Right ventricle myocardium superior (tissue), 1 donor: ENCODE measurements at places on chromosomes 6 and 20. TPM values are rescaled to one million over a fixed set of nuclear protein-coding genes. Genes with fewer than 3 reads are reported as not detected.
A peak's percentile ranks its signal among the peaks of the same experiment; 100 is the strongest.

DNA sequence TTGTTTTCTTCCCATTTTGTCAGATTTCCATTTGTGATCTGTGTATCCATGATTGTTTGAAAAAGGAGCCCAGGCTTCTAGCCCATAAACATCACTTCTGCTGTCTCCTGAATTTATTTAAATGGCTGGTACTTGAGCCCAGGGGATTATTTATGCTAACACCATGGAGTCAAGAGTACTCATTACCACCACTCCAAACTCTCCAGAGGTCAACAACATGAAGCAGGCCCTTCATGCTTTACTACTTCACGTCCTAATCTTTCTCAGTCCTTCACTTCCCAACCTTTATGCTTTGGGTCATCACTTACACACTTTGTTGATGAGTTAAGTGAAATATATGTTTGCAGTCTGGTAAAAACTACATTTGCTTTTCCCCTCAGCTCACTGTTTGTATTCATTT lies 247.8 kb downstream of the BMP2 start:
- no peak for DNase-seq

- no peak for DNase-seq
Observed at GRCh38 chr6:14533446-14533845, 415.9 kb downstream of the CD83 start.

DNA sequence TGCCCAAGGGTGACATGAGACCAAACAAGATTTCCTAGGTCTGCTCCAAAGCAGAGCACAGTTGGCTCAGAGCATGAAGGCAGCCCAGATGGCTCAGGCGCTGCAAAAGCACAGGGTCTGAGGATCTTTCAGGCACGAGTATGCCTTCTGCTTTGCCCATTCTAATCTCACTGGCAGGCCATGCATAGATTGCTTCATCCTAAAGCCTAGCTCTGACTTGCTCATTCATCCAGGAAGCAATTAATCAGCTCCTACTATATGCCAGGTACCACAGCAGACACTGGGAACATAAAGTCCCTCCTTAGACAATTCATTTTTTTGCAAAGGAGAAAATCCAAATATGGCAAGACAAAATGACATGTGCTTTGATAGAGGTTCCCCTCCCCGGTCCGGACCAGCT lies 31.2 kb downstream of the GPLD1 start:
- DNase-seq: no peak

GRCh38 chr6:45647341-45648261 lies 269.9 kb upstream of the SUPT3H start:
- no peak for DNase-seq

DNA sequence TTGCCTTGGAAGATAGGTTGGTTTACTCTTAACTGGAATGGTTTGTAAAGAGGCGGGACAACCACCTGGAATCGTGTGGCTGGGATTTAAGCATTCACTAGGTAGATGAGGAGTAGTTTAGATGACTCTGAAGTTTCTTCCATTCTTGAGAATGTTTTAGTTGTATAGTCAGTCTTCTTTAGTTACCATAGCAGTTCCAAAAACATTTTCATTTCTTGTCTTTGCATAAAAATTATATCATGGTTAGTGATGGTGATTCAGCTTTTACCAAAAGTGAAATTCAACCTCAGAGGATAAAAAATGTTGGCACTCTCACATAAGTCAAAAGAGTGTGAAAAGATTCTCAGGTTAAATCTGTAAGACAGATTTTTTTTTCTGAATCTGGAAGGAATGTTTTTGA lies 70.3 kb downstream of the SMAP1 start:
- DNase-seq: no peak

- DNase-seq: no peak
Observed at GRCh38 chr6:167735084-167735950, 91.4 kb upstream of the AFDN start.

DNA sequence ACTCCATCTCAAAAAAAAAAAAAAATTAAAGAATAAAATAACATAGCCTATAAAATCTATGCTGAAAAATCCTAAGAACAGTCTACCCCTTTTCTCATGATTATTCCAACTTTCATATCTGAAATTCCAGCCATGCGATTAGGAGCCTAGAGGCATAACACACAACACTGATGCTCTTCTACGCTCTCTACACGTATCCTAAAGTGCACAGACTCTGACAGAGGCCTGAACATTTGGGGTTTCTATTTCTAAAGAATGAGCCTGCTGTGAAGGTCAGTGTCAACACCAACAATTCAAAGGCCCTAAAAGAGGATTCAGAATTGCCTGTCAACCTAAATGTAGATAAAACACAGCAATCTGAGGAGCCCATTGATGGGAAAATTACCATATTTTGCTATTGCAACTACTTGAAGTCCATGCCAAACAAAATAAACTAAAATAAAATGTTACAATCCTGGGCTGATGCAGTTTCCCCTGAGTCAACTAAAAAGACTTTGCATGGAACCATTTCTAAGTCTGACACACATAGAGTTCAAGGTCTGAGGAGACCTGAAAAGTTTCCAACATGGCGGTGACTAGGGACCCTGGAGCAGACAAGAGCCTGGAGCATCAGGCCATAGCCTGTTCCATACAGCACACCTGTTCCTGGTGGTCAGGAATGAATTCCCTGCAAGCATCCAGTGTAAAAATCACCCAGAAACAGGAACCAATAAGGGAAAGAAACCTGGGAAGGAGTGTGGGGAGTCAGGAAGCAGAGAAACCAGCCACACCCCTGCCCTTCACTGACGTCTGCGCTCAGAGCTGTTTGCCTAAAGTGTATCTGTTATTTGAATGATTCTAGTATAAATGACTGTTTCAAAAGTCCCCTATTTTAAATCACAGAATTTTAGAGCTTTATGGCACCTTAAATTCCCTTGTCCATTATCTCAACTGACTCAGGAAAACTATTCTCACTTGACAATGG lies 11.8 kb downstream of the NINL start:
- DNase-seq: no peak

DNA sequence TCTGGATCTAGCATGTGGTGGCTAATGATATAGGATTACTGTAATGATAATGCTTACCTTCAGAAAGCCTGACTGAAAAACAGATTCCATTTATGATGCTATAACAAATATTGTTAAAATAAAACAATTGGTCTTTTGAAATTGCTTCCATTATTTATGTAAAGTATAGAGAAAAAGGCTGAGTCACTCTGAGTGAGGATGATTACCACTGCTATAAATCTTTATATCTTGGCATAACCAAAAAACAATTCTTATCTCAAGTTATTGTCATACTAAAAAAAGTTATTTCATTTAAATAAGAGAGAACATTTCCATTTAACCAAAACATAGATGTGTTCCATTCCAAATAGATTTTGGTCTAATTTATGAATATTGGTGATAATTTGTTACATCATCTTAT lies 53.0 kb upstream of the DST start:
- no peak for DNase-seq

GRCh38 chr6:167644412-167645132 lies 182.1 kb upstream of the AFDN start:
- no peak for DNase-seq

DNA sequence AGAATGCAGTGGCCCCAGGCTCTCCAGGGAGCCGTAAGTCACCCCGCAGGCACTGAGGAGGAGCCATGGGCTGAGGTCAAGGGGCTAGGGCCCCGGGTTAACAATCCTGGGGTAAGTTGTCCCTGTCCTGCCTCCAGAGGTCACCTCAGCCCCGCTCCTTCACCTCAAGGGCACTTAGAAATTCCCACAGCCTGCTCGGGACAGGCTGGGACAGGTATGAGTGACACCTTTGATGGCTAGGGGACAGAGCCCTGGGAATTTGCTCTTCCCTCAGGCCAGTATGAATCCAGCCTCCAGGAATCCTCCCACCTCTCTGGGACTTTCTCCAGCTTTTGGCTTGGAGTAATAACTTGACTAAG lies 3.5 kb upstream of the GRM4 start:
- DNase-seq: peak; percentile 8

Gene HLA-DRB5
- 17.7 TPM for total RNA-seq

Gene XRN2
- 31.7 TPM for total RNA-seq

Gene ZNF184
- total RNA-seq: 3.7 TPM

Gene CLVS2
- total RNA-seq: 0.11 TPM

Gene SCUBE3
- 9.7 TPM for total RNA-seq

Gene OOEP
- not detected for total RNA-seq

Gene NKAIN2
- 0.22 TPM for total RNA-seq
